ENCODE measurements at places on chromosomes 2 and 18.

DNA sequence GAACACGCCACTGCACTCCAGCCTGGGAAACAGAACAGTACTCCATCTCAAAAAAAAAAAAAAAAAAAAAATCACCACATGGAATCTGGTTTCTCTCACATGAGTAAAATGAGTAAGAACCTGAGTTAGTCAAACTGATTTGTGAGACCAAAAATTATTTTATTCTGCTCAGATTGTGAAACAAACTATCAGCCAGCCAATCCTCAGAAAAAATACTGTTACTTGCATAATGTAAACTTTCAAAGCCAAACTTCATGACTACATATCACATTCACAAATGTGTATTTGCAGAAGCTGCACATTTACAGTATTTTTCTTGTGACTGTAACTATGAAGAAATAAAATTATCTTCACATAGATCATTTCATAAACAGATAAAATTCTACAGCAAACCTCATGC is 23.2 kb downstream of the SUMO1 start:
- DNase-seq: no peak

DNA sequence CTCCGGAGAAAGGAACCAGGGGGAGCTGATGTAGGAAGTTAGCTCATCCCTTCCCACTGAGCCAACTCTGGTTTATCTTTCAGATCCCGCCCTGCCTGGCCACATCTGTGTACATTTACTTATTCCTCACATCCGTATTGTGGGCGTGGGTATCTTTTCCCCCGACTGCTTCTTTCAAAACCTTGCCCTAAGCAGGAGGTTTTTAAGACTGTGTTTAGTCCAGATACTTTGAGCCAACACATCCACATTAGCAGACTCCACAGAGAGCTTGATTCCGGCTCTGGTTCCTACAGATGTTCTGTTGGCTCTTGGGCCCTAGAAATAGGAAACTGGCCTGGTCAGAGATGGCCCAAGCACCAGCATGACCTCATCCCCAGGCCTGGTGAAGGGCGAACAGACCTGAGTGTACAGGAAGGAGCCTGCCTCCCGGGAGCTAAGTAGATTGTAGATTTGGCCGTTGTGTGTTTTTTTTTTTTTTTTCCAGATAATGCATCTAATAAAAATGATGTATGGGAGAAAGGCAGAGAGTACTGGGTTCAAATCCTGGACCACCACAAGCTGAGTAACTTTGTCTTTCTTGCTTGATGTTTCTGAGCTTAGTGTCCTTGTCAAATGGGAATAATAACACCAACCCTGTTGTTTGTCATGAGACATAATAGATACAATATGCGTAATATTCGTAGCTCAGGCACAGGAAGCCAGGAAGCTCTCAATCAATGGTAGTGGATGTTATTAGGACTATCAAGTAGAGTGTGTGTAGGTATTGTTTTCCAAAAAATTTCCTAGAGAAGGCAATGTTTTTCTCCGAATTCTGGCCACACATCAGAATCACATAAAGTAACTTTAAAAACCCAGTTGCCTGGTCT is 92.3 kb downstream of the PRKCE start:
- DNase-seq: no peak

DNA sequence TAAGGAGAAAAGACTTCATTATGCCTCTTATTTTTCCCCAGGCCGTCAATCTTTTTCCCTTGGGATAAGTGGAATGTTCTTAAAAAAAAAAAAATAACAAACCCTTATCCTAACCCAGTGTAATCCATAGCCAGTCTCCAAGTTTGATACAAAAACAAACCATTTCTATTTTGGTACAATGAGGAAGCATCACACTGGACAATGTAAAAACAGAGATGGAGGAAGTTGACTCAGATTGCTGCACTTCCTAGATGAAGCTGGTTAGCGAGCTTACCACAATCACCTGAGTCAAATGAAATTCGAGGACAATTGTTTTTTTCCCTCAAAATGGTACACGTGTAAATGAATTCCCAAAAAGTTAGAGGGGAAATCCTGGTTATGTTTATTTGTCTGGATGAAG is 259.7 kb downstream of the TCF4 start:
- no peak for DNase-seq

GRCh38 chr2:202721621-202722020 is 86.9 kb downstream of the FAM117B start:
- DNase-seq: no peak

DNA sequence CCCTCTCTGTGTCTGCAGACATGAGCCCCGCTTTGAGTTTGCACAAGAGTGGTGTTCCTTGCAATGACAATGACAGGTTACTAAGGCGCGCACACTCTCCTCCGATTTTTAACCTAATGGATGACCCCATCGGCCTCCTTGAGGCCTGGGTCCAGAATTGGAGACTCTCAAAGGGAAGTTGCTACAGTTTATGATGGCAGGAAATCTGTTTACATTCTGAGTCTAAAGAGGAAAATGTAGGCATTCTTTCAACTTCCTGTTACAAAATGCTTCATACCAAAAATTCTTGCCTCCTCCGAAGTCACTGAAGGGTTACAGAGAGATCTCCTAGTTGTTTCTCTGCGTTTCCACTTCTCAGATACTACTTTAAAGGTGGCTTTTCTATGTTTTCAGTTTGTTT is 225.3 kb upstream of the AGAP1 start:
- peak; percentile 41 for DNase-seq

- no peak for DNase-seq
These were observed 429 bp downstream of the C2orf76 start for GRCh38 chr2:119366161-119366648.

GRCh38 chr18:50819027-50819727 is 639 bp downstream of the MRO start:
- no peak for DNase-seq

DNA sequence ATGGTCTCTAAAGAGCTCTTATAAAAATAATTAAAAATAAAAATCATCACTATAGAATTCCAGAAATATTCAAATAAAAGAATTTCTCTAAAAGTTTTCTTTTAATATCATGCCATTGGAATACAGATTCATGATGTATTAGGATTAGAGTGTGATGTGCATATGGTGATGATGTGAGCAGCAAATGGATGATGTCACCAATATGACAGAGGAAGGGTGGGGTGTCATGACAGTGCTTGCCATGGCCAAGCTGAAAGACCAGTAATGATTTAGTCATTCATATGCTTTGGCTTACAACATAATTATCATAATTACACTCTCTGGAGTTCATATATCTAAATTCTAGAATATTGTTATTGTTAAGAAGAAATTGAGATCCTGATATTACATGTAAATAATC is 27.4 kb upstream of the TTC32 start:
- DNase-seq: no peak

DNA sequence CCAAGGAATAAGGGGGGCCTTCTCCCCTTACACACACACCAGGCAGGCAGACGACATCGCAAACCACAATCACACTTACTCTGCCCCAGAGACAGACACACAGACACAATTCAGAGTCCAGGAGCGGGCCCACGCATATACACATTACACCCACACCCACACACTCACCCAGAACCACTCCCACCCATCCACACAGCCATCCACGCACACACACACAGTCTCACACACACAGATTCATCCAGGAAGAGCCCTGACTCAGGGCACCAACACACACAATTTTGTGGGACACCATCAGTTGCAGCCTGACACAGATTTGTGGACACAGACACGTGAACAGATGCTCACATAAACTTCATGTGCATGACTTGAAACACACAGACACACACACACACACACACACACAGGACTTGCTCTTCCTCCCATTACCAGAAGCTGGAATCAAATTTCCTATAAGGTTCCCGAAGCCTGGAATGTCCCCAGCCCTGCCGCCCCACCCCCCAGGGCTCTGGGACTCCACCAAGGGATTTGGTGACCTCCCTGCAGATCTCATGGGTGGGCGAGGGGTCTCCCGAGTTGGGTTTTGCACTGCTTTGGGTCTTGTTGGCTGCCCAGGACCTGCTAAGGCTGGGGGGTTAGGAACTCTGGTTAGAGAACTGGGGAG is 23.5 kb downstream of the TNS1 start:
- no peak for DNase-seq

DNA sequence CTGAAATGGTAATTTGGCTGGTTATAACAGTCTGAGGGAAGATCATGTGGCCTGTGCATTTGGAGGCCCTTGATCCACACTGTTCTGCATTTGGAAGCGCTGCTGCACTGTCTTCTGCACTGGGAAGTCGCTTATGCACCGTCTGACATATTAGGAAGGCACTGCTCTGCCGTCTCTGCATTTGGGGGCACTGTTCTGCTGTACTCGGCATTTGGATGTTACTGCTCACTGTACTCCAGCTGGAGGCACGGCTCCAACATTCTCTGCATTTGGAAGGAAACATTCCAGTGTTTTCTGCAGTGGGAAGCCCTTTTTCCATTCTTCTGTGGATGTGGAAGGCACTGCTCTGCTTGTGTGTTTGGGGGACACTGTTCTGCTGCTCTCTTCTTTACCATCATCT is 9.6 kb upstream of the PROM2 start:
- DNase-seq: no peak

DNA sequence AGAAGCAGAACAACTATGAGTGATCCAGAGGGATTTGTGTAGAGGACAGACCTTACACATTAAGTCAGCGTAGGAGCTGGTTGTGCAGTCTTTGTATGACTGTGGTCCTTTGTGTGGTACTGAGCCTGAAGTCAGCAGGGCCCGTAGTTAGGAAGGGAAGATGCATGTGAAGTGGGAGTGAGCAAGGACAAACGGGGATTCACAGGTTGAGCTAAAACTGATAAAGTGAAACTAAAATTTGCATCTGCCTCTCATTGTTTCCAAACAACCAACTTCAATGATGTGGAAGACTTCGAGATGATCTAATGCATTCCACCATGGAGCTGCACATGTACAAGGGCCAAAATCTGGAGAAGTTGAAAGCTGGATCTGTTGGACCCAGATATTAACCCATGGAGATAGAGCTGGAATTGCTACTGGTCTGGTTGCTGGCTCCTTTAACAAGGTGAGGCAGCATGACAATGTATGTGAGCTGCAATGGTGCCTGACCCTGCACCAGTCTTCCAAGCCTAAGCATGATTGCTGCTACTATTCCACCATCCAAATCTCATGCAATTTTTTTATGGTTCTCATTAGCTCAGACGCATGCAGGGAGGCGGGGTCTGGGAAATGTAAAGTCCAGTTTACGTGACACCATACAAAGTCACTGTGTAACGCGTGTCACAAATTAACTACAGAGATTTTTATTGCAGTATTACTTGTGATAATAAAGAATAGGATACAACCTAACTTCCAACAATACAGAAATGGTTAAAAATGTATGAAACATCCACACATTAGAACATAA is 12.1 kb upstream of the CYBRD1 start:
- DNase-seq: no peak

DNA sequence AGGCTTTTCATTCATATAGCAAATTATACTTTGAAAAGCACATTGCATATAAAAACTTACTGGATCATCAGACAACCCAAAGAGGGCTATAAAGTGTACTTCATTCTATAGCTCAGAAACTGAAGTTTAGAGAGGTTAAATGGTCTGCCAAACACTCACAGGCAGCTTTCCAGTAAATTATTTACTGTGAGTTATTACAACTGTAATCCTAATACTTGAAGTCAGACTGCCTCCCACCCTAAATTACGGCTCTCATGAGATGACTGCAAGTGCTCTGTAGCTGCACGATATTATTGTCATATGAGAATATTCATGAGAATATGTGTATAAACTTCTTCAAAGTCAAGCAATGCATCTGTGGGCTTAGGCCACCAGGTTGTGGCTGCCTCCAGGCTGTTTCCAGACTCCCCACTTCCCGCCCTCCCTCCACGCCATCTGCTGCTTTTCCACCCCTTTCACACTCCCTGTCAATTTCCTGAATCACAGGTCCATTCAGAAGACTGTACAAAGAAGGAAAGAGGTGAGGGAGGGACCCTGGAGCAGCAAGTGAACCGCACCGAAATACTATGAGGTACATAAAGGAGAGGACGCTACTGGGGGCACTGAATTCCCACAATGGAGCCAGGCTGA is 111.1 kb upstream of the SPOPL start:
- DNase-seq: no peak

DNA sequence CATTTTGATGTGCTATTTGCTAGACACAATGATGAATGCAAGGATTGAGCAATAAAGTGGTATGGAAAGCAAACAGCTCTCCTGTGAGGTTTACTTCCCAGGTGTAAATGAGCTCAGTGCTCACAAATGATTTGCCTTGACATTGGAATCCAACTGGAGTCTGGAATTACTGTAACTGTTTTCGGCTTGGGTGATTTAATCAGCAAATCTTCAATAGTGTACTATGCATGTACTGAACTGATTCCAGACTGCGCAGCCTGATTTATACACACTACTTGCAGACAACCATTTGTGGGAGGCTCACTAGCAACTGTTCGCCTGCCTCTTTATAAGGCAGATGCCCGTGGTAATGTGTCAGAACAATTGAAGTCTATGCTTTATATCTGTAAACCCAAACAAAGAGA is 27.9 kb upstream of the SOX11 start:
- no peak for DNase-seq

DNA sequence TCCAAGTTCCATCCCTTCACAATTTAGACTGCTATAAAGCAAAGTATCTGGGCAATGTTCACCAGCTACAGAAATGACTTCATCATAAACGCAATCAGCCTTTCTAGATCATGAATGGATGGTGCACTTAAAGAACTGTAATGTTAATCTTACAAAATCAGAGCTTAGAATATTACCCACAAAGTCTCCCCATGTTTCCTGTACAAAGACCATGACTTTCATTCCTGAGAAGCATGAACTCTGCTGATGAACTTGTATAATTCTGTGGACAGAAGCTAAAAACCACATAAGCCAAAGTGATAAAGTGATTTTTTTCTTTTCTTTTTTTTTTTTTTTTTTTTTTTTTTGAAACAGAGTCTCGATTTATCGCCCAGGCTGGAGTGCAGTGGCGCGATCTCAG is 53.3 kb downstream of the C1D start:
- DNase-seq: no peak

DNA sequence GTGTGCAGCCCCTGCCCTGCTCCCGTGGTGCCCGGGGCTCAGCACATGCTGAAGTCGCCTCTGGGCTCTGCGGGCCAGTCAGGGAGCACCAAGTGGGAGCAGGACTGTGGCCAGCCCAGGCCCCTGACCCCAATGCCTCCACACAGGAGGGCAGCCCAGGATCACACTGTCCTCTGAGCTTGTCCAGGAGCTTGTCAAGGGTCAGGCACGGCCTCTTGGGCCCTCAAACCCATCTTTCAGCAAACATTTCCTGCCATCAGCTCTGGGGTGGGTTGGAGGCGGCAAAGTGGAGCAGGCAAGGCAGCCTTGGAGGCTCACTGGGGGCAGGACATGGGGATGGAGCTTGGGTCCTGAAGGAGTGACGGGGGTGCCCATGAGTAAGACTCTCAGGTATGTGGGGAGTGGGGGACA is 10.3 kb downstream of the SNED1 start:
- no peak for DNase-seq

DNA sequence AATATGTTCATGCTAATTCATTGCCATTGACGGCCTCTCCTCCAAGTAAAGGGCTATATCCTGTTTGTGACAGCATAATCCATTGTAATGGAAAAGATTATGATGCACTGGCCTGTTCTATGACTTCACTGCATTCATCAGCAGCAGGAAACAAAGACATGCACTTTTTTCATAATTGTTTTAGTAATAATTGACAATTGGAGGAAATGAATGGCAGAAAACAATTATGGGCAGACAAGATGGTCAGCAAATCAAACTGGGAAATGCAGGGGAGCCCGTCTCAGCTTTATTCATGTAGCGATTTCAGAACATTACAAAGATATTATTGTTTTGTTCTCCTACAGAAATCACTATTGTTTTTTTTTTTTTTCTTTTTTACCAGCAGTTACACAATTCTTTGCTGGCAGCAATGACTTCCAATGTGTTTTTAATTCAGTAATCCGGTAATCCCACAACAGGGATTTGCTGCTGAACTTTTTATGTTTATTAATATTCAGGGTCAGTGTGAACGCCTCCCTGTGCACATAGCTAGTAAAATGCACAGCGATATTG is 33.8 kb upstream of the RASGRP3 start:
- DNase-seq: peak; percentile 36

Data from A673 (cell line).